NCI-H1436 (cell line): ENCODE measurements at places on chromosomes 13 and 19.

DNA sequence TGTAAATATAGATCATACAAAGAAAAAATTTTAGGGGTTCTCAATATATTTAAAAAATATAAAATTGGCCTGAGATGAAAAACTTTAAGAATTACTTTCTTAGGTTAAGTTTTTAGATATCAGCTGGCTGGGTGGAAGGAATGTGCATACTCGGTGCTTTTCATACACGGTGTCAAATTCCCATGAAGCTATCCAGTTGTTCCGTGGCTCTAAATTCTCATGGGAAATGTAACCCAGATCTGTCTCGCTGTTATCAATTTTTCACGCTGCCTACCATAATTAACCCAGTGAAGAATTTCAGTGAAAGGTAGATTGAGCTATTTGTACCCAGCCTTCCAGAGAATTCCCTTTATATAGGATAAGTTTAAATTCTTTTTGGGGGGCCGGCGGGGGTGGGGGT is 11.6 kb upstream of the ZNF835 start:
- no peak for DNase-seq

DNA sequence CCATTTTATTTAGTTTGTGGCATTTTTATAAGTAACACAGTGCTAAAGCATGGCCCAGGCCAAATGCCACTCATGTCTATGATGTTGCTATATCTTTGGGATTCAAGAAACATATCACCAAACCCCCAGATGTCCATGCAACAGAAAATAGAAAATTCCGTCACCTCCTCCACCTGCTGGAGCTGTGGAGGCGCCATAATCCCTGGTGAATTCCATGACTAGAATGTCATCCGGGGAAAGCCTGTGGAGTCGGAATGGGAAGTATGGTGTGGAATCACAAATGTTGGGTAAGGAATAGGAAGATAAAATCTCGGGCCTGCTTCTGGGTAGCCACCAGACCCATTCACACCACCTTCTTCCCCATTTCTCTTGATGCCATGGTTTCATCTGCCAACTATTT is 51.7 kb upstream of the RAP2A start:
- no peak for DNase-seq

DNA sequence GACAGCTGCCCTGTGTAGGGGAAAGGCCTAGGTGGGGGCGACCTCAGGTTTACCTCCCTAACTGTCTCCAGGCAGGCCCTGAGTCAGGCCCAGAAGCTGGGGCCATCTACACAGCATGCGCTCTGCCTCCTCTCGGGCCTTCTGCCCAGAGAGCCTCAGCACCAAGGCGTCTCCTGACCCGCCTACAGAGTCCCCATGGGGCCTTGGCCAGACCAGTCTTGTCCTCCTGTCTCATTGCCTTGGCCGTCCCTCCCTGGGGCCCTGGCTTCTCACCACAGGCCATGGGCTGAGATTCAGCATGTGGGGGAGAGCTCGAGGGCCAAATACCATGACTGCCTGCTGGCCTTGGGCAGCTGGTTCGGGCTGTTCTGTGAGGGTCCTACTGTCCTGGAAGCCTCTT is 59.0 kb downstream of the SMARCA4 start:
- DNase-seq, result no peak

GRCh38 chr13:113920606-113921286 is 53.1 kb downstream of the C13orf46 start:
- DNase-seq, result no peak

DNA sequence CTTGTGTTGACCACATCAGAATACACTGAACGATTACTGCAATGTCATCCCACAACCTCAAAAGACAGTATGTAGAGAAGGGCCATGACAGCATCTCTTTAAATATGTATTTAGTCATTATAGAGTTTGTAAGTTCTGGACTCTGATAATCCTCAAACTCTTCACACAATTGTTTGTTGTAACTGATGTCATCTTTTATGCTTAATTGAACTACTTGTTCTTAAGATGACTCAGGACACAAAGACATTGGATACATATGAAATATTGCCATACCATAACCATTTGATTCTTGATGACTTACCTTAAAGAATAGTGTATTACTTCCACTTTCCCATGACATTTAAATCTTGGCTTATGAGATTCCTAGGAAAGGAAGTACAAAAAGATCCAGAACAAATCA is 347.6 kb downstream of the KLF5 start:
- DNase-seq, result no peak

- no peak for DNase-seq
Measured at GRCh38 chr13:31627097-31627845, 112.1 kb upstream of the RXFP2 start.

GRCh38 chr13:50299546-50300249 is 284.5 kb downstream of the KCNRG start:
- no peak for DNase-seq

GRCh38 chr13:110433014-110433413 is 125.9 kb downstream of the COL4A2 start:
- DNase-seq, result no peak
